ENCODE measurements at places on chromosomes 7 and 10.

DNA sequence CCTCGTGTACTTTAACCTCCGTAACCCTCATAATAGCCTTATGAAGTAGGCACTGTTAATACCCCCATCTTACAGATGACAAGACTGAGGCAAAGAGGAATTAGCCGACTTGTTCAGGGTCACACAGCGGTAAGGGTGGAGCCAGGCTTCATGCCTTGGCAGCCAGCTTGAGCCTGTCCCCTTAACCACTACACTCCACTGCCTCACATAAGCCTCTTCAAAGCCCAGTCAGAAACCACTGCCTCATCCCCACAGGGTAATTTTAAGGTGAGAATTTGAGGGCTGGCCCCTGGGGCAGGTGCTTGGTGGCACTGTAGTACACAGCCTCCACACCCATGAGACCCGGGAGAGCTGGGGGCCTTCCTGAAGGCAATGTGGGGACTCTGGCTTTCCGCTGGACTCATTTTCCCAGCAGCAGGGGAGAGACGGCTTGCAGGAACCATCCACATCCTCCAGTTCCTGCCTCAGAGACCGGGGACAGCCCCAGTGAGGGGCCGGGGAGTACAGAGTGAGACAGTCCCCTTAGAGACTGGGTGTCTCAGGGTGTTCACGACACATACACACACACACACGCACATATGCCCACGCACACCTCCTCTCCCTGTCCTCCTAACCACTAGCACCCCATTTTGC lies 7.6 kb upstream of the C10orf105 start:
- DNase-seq: peak; percentile 43

- no peak for DNase-seq
These were observed 170.1 kb downstream of the ST7 start for GRCh38 chr7:117123311-117123926.

DNA sequence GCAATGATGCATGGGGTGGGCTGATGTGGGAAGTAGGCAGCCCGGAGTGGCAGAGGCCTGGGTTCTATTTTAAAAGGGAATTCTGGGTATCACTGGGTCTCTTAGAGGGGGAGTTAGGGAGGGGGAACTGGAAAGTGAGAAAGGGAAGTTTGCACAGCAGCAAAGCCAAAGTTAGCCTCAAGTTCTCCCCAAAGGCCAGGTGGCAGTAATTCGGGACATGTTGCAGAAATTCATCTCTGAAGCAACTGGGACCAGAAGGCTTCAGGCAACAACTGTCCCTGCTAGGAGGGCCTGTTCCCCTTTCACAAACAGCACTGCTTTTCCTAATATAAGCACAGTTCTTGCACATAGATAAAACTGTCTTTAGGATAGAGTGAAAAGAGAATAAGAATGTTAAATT lies 67.4 kb downstream of the NOD1 start:
- no peak for DNase-seq

- no peak for DNase-seq
These were observed 63.5 kb upstream of the ZNF746 start for GRCh38 chr7:149561072-149561471.

DNA sequence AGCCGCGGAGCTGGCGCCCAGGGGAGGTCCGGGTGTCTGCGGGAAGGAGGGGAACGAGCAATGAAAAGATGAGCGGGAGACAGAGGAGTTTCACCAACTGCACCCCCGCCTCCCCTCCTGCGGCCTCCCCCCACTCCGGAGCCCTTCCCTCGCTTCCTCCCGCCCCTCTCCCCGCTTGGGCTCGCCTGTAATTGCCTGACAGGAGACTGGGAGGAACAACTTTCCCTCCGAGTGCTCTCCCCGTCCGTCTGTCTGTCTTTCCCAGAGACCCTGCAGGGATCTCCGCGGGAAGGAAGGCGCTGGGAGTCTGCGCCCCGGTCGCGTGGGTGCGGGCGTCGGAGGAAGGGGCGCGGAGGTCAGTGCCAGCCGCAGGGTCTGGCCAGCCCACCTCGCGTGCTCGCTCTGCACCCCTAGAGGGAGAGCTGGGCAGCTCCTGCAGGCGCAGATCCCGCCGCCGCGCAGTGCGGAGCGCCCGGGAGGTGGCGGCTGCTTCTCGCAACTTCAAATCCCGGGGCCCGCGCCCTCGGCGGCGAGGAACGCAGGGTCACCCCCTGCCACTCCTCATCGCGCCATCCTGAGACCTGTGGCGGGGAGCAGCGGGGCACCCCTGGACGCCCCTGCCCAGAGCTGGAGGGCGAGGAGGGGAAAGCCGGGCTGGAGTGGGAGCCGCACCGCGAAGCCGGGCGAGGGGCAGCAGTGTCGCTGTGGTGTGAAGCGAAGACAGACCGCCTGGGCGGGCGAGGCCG lies 511 bp upstream of the NRP1 start:
- peak; percentile 16 for DNase-seq

DNA sequence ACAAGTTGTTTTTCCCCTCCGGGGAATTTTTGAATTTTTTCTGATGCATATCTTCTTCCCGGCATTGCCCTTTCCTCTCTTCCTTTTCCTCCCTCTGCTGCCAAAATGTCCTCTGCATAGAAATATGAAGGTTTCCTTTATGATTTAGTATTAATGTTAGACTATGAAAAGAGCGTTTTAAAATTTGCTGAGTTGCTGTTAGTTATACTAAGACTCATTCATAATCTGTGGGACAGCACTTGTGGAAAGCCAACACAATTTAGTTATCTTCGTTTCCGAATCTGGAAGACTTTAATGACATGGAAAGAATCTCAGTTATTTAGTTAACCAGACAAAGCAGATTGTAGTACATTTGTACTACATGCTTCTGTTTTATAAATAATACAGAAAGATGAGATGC lies 25.0 kb downstream of the POU6F2 start:
- no peak for DNase-seq

- DNase-seq: no peak
These were observed 87.8 kb downstream of the CCSER2 start for GRCh38 chr10:84416245-84416555.

GRCh38 chr10:87511526-87511925 lies 6.8 kb downstream of the MINPP1 start:
- DNase-seq: no peak

GRCh38 chr10:106707657-106708056 lies 456.8 kb downstream of the SORCS1 start:
- DNase-seq: no peak

DNA sequence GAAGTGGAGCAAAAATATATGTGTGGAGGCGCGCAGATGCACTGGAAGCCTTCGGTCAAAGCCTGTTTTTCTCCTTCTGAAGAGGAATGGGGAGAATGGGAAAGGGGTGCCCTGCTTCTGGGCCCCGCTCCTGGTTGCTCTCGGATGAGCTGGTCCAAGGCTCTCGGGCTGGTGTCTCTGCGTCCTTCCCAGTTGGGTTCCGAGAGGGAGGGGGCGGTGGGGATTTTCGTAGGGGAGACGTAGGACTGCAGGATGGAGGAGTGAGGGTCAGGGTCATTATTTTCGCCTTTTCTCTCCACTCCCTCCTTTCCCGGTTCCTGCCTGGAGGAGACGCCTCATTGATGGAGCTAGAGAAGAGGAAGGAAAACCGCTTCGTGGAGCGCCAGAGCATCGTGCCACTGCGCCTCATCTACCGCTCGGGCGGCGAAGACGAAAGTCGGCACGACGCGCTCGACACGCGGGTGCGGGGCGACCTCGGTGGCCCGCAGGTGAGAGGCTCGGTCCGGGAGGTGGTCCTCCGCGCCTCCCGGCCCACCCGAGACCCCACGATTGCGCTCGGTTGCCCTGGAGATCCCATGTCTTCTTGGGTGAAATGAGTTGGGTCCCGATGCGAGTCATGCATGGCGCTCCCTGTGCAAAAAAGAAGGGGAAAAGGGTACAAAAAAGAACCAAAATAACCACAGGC lies 790 bp downstream of the ADAM22 start:
- no peak for DNase-seq

- no peak for DNase-seq
These were observed 91.7 kb downstream of the DNAJB6 start for GRCh38 chr7:157428554-157428945.

DNA sequence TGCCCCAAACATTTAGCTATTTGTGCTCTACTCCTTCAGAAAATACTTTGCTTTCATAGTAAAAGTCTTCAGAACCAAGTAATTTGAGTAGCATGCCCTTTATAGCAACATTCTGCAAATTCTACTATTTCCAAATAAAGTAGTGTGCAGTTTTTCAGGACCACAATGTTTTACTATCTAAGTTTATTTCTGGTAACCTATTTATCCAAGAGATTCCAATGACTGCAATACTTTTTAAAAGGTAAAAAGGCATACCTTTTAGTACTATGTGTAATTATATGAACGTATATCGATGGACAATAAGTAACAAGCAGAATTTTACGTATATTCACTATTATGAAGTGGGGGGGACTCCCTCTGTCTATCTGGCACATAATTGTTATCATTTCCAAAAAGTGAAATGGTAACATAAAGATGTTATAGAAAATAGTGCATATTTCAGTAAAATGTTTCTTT lies 6.9 kb upstream of the CAV2 start:
- DNase-seq: no peak

DNA sequence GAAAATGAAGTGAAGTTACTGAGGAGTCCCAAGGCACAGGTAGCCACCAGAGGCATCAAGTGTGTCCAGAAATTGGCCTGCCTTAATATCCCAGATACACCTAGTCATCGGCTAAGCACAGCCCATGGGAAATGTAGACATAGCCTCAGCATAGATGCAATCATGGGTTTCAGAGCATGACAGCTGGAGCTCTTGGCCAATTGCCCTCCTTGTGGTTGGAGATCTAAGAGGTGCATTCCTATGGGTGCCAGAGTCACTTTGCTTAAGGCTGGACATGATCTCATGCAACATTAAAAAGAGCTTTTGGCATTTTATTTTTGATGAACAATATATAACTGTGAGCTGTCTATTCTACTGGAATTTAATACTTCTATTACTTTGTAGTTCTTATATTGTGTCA lies 758.0 kb upstream of the LRRTM3 start:
- no peak for DNase-seq

- no peak for DNase-seq
These were observed 7.3 kb downstream of the PPIF start for GRCh38 chr10:79354615-79355014.

DNA sequence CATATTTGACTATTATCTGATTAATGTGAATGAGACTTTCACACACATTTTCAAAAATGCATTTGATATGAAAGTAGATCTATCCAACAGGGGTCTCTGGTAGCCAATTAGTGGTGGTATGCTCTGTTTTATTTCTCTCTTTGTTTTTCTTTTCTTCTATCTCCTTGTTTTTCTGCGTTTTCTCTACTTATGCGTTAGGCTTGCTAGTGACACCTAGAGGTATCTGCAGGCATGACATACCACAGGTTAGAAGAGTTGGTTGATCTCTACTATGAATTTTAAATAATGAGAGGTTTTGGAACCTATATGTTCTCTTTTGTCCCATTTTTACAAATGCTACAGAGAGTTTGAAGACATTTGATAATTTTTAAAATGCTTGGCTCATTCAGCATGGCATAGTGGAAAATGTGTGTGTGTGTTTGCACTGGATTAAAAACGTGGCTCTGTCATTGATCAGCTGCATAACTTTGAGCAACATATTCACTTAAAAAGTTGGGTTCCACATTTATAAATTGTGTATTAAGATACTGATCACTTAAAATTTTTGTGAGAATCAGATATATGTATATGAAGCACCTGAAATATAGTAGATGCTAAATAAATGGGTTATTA lies 28.1 kb upstream of the PLXDC2 start:
- peak; percentile 28 for DNase-seq

GRCh38 chr7:112207765-112208164 lies 1.3 kb downstream of the ZNF277 start:
- DNase-seq: no peak

DNA sequence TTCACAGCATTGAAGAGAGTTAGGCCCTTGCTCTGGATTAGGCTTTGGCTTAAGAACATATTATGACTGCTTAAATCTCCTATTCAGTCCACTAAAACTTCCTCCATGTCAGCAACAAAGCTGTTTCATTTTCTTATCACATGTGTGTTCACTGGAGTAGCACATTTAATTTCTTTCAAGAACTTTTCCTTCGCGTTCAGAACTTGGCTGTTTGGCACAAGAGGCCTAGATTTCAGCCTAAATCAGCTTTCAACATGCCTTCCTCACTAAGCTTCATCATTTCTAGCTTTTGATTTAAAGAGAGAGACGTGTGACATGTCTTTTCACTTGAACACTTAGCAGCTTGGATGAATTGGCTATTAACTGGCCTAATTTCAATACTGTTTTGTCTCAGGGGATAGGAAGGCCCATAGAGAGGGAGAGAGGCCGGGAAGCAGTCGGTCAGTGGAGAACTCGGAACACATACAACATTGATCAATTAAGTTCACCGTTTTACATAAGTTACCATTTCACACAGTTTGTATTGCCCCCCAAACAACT lies 885.2 kb upstream of the AUTS2 start:
- DNase-seq: no peak

DNA sequence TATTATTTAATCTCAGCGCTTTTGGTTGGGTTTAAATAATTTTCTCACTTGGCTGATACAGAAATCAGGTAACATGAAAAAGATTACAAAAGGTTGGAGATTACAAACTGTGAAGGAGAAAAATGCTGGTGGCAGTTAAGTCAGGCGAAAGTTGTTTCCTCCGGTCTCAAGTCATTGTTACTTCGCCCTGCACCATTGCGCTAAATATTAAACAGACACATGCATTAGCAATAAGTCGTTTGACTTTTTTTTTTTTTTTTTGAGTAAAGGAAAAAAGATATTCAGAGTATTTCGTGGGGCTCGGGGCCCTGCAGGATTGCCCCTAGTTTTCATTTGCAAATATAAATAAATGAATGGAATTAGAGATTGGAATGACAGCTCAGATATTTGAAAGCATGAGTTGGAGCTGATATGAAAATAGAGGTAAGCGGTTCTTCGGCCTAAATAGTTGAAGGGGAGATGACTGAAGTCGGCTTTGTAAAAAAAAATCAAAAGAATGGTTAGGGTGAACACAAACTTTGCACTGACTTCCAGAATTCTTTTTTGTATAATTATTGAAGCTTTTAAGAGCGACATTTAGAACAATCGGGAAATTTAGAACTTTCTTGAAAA lies 914 bp downstream of the SDHAF3 start:
- no peak for DNase-seq

DNA sequence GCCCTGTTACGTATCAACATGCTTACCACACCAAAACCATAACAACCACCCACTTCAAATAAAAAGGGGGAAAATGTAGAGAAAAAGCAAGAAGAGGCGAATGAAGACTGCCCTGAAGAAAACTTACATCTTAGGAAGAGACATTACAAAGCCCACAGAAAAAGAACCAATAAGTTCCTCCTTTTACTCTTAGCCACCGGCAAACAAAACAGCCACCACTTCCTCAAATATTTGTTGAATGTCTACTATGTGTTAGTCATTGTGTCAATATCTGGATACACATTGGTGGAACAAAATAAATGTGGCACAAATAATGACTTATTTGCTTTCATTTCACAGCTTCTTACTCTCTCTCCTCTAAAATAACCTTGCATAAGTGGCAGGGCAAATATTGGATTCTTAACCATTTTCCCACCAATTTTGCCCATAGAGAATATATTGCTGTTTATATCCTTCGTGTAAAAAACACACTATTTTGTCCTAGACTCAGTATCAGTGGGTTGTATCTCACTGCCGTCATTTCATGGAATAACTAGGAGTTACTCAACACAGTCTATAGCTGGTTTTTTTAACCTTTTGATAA lies 106.8 kb downstream of the ANK3 start:
- no peak for DNase-seq

GRCh38 chr10:60508831-60509230 lies 119.2 kb upstream of the ANK3 start:
- DNase-seq: no peak
